ENCODE measurements at places on chromosomes 16 and 17.

DNA sequence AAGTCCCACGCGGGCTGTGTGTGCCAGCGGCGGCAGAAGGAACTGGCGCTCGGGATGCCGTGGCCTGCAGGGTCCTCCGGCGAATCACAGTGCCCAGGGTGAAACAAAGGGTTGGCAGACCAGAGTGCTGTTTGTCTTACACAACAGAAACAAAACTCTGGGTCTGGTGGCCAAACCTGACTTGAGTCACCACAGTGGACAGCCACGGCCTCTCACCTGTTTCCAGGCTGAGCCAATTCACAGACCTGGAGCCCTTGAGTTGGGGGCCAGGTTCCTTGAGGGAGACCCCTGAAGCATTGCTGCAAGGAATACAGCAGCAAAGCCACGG, 2.1 kb upstream of the CHMP6 start:
- DNase-seq = peak; percentile 4

- DNase-seq = no peak
Observed at GRCh38 chr17:12227547-12227946, 206.9 kb downstream of the MAP2K4 start.

DNA sequence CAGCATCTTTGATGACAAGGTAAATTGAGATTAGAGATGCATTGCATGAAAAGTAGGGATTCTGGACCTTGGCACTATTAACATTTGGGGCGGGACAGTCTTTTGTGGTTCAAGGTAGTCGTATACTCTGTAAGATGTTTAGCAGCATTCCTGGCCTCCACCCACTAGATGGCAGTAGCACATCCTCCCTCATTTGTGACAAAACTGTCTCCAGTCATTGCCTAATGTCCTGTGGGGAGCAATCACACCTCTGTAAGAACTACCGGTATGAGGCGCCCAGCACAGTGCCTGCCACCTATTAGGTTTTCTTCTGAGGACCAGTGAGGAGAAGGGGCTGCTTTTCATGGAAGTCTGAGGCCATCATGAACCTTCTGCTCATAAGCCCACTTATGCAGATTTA, 180.8 kb downstream of the RBFOX1 start:
- peak; percentile 38 for DNase-seq

- DNase-seq = no peak
Observed at GRCh38 chr17:45672301-45672700, 111.8 kb upstream of the CRHR1 start.
